ENCODE measurements at places on chromosomes 2 and 18.

GRCh38 chr2:120177973-120178372, 45.2 kb downstream of the TMEM185B start:
- DNase-seq, result no peak

DNA sequence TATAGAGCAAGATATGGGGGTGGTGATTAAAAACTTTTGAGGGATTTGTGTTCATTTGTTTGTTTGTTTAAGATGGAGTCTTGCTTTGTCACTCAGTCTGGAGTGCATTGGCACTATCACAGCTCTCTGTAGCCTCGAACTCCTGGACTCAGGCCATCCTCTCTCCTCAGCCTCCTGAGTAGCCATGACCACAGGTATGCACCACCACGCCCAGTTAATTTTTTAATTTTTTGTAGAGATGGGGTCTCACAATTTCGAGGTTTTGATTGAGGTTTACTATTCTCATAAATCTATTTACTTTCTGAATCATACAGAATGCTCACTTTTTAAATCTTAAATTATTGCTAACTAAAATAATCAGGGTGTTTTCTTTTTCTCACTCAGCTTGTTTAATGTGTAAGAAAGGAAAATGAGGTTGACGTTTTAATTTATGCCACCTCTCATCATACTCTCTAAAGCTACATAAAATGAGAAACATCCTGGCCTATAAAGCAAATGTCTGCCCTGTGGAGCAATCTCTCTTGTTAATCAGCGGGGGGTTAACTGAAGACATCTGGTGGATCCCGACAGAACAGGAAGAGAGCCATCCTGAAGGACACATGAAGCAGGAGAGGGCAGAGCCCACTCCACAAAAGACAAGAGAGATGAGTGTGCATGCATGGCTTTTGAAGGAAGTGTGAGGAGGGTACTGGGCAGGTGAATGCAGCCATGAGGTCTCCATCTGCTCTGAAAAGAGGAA, 589.1 kb upstream of the SLC8A1 start:
- DNase-seq, result no peak

- DNase-seq, result no peak
Observed at GRCh38 chr2:83970217-83970929, 488.7 kb downstream of the SUCLG1 start.

GRCh38 chr2:159157361-159158209, 128.9 kb downstream of the WDSUB1 start:
- no peak for DNase-seq

Measured in CD4-positive, alpha-beta T cell treated with Interleukin-10 for 1 hour (primary cell).